T-helper 17 cell (primary cell): ENCODE measurements at places on chromosomes 13 and 19.

DNA sequence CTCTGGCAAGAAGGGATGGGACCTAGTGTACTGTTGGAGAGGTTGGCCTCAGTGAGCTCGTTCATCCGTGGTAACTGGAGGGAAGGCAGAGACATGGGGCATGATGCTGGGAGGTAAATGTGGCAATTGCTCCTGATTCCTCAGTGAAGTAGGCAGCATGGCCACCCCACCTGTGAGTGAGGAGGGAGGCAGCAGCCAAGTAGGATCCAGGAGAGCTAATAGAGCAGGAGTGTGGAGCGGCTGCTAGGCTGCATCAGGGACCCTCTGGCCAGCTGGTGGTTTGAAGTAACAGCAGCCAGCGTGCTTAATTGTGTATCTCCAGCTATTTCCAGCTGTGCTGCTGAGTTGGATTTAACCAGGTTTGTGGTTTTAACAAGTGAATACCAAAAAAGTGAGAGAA is 24.7 kb downstream of the TM9SF2 start:
- DNase-seq = no peak

DNA sequence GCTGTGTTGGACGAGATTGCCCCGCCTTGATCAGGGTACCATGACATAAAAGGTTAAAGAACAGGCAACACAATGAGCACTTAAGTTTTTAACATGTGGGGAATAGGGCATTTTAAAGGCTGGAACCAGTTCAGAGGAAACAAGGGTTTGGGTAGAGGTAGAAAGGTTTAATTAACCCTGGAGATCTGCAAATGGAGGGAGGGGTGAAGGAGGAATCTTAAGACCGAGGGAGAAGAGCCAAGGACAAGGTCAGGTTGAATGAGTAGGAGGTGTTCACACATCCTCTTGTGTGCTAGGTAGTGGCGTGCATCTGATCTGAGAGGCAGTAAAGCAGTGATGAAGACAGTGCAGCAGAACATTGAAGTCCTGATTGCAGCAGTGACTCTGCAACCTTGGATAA is 28.5 kb downstream of the SKA3 start:
- no peak for DNase-seq

- no peak for DNase-seq
Measured at GRCh38 chr13:54415753-54416366, 1387.2 kb downstream of the OLFM4 start.

DNA sequence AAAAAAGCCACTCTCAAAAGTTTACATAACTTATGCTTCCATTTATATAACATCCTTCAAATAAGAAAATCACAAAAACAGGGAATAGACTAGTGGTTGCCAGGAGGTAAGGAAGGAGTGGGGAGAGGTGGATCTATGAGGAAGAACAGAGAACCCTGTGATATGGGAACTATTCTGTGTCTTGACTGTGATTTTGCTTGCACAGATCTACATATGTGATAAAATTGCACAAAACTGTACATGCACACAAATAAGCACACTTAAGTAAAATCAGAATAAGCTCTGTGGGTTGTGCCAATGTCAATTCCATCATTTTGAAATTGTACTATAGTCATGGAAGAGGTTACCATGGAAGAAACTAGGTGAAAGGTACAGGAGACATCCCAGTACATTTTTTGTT is 121.6 kb upstream of the SGCG start:
- DNase-seq = no peak

GRCh38 chr13:106034201-106034600 is 501.3 kb downstream of the EFNB2 start:
- no peak for DNase-seq

- DNase-seq = no peak
Measured at GRCh38 chr13:98847780-98848179, 95.3 kb upstream of the SLC15A1 start.

GRCh38 chr19:30911491-30911890 is 437.7 kb downstream of the TSHZ3 start:
- DNase-seq = no peak

DNA sequence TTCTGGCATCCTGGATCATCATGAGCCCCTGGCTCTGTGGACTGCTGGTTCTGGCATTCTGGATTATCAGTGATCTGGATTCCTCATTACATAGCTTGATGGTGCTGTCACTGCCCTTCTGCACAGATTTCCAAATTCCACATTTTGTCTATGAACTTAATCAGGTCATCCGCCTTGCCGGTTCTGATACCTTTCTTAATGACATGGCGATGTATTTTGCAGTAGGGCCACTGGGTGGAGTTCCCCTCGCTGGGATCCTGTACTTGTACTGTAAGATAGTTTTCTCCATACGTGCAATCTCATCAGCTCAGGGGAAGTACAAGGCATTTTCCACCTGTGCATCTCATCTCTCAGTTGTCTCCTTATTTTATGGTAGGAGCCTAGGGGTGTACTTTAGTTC is 24.4 kb upstream of the OR7C2 start:
- DNase-seq = no peak

- peak; percentile 47 for DNase-seq
Measured at GRCh38 chr13:99980201-99980823, 1.3 kb upstream of the ZIC2 start.

GRCh38 chr19:32172566-32173160 is 172.7 kb upstream of the ZNF507 start:
- no peak for DNase-seq

- no peak for DNase-seq
Measured at GRCh38 chr13:80783926-80784565, 443.1 kb upstream of the SPRY2 start.

DNA sequence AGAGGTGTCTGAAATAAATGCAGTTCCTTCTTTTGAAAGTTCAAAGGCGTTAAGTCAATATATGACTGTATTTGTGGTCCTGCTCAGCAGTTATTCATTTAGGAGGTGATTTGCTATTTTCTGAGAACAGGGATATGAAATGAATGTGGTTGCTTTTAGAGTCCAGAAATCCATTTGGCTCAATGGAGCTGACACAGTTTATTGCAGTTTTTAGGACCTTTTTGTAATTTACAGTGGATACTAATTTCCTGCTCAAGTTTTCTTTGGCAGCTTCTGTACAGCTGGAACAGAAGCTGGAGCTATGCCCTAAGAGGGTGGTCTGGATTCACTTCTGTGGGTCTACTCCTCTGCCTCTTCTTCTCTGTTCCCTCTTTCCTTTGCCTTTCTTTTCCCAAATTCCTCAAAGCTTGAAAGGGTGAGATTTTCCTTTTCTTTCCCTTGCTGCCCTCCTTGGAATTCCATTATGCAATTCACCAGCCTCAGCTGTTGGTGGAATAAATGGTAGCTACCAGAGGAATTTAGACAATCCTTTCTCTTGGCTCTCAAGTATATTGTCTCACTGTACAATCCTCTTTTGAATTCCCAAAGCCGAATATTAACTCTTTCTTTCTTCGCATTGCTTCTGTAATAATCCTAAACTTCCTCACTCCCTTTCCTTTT is 39.9 kb downstream of the ITGBL1 start:
- no peak for DNase-seq

DNA sequence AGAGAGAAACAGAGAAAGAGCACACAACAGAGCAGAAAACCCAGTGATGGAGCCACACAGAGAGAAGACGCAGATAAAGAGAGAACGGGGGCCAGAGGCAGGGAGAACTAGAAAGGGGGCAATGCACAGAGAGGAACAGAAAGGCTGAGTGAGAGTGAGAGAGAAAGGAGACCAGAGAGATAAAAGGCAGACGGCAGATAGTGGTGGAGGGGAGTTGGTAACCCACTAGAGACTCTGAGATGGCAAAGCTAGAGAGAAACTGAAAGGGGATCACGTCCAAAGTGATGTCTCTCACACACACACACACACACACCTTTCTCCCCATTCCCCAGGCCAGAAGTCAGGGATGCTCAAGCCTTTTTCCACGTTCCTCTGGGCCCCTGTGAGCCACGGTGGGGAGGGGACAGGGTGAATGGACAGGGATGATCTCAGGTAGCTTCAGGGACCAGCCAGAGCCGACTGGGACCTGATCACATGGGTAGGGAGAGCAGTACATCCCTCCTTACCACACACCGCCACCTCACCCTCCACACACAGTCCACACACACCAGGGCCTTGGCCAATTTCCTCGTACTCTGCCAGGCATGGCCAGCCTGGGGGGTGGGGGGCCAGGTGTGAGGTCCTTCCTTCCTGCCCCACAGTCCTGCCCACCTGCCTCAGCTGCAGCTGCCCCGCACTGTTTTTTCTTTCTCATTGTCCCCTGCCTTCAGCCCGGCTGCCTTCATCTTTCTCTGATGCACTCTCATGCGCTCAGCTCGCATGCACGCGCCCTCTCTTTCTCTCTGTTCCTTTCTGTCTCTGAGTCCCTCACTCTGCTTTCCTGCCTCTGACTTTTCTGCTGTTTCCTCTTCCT is 22.5 kb upstream of the POU2F2 start:
- no peak for DNase-seq

DNA sequence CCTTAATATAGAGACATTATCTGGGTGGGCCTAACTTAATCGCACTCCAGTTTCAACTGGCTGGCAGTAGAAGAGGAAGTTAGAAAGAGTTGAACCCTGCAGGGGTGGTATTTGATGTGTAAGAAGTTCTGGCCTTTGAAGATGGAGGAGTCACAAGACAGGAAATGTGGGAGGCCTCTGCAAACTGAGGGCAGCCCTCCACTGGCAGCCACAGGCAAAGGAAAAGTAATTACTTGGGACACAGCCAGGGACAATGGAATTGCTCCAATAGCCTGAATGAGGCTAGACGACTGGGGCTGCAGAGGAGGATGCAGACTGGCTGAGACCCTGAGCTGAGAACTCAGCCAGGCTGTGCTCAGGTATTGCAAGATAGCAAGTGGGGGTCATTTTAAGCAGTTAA is 703.3 kb upstream of the ARGLU1 start:
- no peak for DNase-seq

- no peak for DNase-seq
Measured at GRCh38 chr13:77599351-77599750, 63.8 kb downstream of the SCEL start.

DNA sequence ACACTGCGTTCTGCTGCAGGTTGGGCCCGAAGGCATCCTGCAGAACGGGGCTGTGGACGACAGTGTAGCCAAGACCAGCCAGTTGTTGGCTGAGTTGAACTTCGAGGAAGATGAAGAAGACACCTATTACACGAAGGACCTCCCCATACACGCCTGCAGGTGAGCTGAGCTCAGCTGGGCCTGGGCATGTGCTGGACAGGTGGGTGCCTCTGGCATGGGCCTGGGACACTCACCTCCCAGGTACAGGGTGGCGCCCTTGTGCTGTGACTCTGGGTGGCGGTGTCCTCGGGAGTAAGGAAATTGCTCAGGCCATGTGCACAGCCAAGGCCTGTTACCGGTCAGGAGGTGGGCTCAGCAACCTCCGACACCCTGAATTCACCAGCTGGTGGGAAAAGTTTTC is 14.2 kb downstream of the UPF1 start:
- DNase-seq = no peak

DNA sequence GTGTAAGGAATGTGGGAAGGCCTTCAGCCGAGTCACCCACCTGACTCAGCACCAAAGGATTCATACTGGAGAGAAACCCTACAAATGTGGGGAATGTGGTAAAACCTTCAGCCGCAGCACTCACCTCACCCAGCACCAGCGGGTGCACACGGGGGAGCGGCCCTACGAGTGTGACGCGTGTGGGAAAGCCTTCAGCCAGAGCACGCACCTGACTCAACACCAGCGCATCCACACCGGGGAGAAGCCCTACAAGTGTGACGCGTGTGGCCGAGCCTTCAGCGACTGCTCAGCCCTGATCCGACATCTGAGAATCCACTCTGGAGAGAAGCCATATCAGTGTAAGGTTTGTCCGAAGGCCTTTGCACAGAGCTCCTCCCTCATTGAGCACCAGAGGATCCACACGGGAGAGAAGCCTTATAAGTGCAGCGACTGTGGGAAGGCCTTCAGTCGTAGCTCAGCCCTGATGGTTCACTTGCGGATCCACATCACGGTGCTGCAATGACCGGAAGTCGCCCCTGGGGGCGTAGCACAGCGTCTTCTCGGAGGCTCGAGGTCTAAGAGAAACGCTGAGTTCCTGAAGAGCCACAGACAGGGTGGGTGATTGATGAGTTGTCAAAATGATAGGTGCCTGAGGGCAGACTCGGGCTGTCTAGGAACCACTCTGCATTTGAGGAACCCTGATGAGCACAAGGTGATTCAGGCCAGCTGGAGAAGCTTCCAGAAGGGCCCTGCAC is 12.2 kb downstream of the ZSCAN22 start:
- no peak for DNase-seq

- no peak for DNase-seq
Measured at GRCh38 chr13:74138241-74138640, 4.0 kb upstream of the KLF12 start.
